ENCODE measurements at places on chromosomes 4 and X.
A peak's percentile ranks its signal among the peaks of the same experiment; 100 is the strongest.

GRCh38 chr4:89055157-89056080 is 1.6 kb downstream of the FAM13A start:
- no peak for DNase-seq

- DNase-seq: peak; percentile 22
Measured at GRCh38 chr4:24003926-24004325, 114.1 kb upstream of the PPARGC1A start.

- no peak for DNase-seq
Measured at GRCh38 chr4:142272452-142272851, 573.6 kb downstream of the INPP4B start.

- no peak for DNase-seq
Measured at GRCh38 chr4:6195602-6196319, 4.6 kb downstream of the JAKMIP1 start.

DNA sequence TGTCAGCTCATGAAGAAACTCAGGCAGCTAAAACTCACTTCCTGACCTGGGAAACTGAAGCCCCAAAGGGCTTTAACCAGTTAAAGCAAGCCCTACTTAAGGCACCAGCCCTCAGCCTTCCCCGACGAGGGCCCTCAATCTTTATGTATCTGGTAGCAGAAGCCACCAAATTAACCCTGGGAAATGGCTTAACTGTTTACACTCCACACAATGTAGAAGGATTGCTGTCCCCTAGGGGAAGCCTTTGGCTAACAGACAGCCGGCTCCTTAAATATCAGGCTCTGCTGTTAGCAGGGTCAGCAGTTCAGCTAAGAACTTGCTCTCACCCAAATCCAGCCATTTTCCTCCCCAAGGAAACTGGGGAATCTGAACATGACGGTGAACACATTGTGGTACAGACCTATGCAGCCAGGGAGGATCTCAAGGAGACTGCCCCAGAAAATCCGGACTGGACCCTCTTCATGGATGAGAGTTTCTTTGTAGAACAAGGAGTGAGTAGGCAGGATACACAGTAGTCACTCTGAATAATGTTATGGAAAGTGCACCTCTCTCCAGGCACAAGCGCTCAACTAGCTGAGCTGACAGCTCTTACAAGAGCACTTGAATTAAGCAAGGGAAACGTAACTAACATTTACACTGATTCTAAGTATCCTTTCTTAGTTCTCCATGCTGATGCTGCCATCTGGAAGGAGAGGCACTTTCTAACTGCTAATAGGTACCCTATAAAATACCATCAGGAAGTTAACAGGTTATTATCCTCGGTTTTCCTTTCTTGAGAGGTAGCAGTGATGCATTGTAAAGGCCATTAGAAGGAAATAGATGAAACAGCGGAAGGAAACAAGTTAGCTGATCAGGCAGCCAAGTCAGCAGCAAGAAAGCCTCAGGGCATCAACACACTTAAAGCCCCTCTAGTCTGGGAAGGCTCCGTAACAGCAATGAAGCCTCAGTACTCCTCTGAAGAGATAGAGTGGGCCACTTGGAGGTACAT is 9.6 kb upstream of the NAF1 start:
- no peak for DNase-seq

GRCh38 chr4:142144813-142145212 is 508.4 kb downstream of the IL15 start:
- DNase-seq: no peak

DNA sequence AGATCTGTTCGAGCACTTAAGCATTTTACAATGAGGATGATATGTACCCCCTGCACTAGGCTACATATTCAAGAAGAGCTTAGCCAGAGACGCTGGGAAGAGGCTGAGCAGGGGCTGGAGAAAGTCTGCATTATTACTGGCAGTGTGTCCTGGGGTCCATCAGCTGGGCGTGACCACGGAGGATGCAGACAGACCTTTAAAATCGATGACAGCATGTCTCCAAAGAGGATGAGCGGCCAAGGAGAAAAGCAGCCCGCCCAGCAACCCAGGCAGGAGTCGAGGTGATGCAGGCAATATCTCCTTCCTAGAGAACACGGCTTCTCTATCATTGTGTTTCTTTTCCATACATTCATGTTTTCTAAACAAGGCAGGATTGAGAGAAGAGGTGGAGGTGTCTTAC is 300.7 kb downstream of the USP46 start:
- DNase-seq: no peak

GRCh38 chrX:65740909-65741308 is 73.5 kb downstream of the MSN start:
- no peak for DNase-seq

All from cardiac fibroblast (primary cell).